ENCODE measurements at places on chromosomes 2 and 18. TPM values are rescaled to one million over a fixed set of nuclear protein-coding genes. Genes with fewer than 3 reads are reported as not detected.

- H3K27ac ChIP-seq: no peak overlapping the region
- H3K4me3 ChIP-seq: no peak overlapping the region
- H3K27me3 ChIP-seq: no peaks in the 10 kb centered on the region
- no peaks in the 10 kb centered on the region for H3K36me3 ChIP-seq
- no peaks in the 10 kb centered on the region for H3K4me1 ChIP-seq
Observed at GRCh38 chr2:110804915-110805314, 72.5 kb downstream of the ACOXL start.

- H3K27me3 ChIP-seq: no peaks in the 10 kb centered on the region
- H3K36me3 ChIP-seq: no peaks in the 10 kb centered on the region
- no peaks in the 10 kb centered on the region for H3K4me1 ChIP-seq
- no peak overlapping the region for H3K4me3 ChIP-seq
- H3K27ac ChIP-seq: no peak overlapping the region
Observed at GRCh38 chr2:45809205-45809604, 157.7 kb downstream of the PRKCE start.

- H3K36me3 ChIP-seq: no peaks in the 10 kb centered on the region
- H3K4me3 ChIP-seq: no peak overlapping the region
- no peak overlapping the region for H3K27ac ChIP-seq
- no peaks in the 10 kb centered on the region for H3K27me3 ChIP-seq
- DNase-seq: peak; percentile 44
- H3K4me1 ChIP-seq: no peaks in the 10 kb centered on the region
Observed at GRCh38 chr2:239674981-239675825, 274.4 kb upstream of the HDAC4 start.

AGXT gene
- not detected for total RNA-seq

PSMD14 gene
- total RNA-seq: 33.0 TPM
